ENCODE measurements at places on chromosomes 12 and 14.

- DNase-seq, result no peak
These were observed 357 bp downstream of the HOMEZ start for GRCh38 chr14:23285530-23286019.

GRCh38 chr12:71009430-71010142 is 89.0 kb upstream of the PTPRR start:
- DNase-seq, result no peak

GRCh38 chr14:101961011-101961721 is 3.2 kb upstream of the DYNC1H1 start:
- DNase-seq, result peak; percentile 88

- no peak for DNase-seq
These were observed 8.0 kb downstream of the ACOT6 start for GRCh38 chr14:73620268-73620667.

GRCh38 chr12:80829767-80830166 is 108.0 kb downstream of the LIN7A start:
- peak; percentile 34 for DNase-seq

- DNase-seq, result no peak
These were observed 67.0 kb downstream of the PRMT8 start for GRCh38 chr12:3557791-3558620.

GRCh38 chr12:108394196-108394595 is 55.1 kb upstream of the CMKLR1 start:
- peak; percentile 55 for DNase-seq

DNA sequence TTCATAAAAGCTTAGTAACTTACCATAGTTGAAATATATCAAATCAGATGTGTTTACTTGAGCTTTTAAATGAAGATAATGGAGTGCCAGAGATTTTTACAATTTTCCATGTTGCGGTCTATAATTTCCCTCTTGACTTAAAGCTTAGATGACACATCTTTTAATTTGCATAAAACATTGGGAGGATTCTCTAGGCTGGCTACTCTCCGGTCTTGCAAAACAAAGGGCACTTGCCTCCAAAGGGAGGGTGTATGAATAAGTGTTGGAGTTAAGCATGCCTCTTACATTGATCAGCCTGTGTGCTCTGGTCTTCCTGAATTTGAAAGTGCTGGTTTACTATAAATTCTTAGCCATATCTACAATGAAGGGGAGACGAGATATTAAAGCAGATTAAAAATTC is 336.4 kb upstream of the NAV3 start:
- DNase-seq, result no peak

DNA sequence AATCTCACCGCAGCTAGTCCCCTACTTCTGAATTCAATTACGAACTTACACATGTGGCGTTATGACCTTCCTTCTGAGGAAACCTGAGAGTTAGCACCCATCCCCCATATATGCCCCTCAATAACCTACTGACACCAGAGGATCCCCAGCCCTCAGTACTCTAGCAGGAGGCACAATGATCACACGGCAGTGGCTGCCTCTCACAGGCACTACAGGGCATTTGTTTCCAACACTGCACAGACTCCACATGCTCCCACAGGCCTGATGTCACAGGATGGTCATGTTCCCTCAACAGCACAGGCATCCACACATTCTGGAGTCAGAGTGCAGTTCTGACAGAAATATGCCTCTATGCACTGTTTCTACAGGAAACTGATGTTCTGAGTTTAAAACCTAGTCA is 17.4 kb downstream of the PPP1CC start:
- DNase-seq, result peak; percentile 29

- no peak for DNase-seq
These were observed 337.4 kb downstream of the NUAK1 start for GRCh38 chr12:105801351-105801750.

- peak; percentile 63 for DNase-seq
These were observed 972 bp downstream of the SAMD4A start for GRCh38 chr14:54567639-54568561.

DNA sequence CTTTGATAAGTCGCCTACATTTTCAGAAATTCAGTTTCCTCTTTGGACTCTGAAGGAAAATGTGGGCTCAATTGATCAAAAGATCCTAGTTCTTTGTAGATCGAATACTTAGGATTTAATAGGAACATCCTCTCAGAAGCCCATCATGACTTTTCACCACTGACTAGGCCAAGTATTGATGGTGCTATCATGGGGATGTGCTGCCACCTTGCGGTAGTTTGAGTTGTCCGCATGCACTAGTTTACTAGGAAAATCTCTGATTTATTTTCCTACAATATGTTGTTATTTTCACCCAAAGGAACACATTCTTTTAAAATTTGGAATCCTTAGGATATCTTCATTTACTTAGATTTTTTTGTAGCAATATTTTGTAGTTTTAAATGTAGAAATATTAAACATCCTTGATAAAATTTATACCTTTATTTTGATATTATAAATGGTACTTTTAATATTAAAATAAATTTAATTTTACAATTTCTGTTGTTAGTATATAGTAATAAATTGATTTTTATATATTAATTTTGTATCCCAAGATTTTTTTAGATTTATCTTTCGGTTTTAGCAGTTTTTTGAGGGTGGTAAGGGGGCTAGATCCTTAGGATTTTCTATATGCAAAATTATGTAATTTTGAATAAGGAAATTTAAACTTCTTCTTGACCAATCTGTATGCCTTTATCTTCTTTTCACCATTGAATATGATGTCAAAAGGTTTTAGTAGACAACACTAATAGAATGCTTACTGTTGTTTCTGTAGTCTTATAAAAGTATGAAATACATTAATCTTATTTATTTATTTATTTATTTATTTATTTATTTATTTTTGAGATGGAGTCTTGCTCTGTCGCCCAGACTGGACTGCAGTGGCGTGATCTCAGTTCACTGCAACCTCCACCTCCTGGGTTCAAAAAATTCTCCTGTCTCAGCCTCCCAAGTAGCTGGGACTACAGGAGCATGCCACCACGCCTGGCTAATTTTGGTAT is 52.9 kb upstream of the OR9K2 start:
- DNase-seq, result peak; percentile 89

- DNase-seq, result peak; percentile 12
These were observed 250.2 kb downstream of the DACT1 start for GRCh38 chr14:58887931-58888330.

GRCh38 chr12:63990828-63991547 is 146.5 kb downstream of the SRGAP1 start:
- no peak for DNase-seq

DNA sequence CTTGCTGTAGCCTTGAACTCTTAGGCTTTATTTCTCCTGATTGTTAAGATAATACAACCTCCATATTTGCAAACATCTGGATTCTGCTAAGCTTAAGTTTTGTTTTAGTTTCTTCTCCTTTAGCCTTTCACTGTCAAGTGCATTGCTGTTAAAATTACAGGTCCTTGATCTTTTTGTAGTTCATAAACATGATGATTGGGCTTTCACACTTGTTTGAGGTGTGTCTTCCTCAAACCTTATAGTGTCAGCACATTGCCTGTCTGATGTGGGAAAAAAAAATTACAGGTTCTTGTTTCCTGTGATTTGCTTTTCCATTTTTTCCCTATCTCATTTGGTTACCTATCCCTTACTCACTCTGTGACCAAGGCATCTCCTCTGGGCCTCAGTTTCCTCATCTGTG is 59.2 kb downstream of the BICDL1 start:
- DNase-seq, result no peak

GRCh38 chr12:52522346-52523011 is 2.3 kb upstream of the KRT5 start:
- DNase-seq, result peak; percentile 10

DNA sequence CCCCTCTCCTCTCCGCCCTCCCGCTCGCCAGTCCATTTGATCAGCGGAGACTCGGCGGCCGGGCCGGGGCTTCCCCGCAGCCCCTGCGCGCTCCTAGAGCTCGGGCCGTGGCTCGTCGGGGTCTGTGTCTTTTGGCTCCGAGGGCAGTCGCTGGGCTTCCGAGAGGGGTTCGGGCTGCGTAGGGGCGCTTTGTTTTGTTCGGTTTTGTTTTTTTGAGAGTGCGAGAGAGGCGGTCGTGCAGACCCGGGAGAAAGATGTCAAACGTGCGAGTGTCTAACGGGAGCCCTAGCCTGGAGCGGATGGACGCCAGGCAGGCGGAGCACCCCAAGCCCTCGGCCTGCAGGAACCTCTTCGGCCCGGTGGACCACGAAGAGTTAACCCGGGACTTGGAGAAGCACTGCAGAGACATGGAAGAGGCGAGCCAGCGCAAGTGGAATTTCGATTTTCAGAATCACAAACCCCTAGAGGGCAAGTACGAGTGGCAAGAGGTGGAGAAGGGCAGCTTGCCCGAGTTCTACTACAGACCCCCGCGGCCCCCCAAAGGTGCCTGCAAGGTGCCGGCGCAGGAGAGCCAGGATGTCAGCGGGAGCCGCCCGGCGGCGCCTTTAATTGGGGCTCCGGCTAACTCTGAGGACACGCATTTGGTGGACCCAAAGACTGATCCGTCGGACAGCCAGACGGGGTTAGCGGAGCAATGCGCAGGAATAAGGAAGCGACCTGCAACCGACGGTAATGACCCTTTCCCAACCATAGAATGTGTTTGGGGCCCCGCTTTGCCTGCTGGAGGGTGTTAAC is 615 bp downstream of the CDKN1B start:
- peak; percentile 35 for DNase-seq

DNA sequence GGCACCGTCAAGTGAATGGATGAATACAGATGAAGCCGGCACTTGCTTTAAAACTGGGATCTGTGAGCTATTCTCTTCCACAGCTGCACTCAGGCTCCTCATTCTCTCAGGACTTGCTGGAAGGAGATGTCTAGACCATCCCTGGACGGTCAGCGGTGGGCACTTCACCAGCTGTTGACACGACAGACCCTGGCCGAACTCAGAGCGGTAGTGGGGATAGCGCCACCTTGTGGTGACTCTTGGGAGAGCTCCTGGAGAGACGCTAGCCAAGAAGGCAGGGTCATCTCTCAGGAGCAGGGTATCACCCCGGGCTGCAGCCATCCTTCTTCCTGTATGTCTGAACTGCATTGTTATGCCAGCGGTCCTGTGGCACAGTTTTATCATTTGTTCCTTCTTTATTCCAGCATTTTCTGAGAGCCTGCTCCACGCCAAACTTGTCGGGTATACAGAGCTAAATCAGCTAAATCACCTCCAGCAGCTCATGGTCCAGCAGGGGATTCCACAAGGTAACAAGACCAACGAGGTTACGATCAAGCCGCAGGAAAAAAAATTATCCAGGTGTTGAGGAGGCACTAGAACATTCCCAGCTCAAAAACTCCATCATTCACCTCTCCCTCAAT is 10.0 kb downstream of the WNT1 start:
- peak; percentile 52 for DNase-seq

- no peak for DNase-seq
These were observed 326.6 kb upstream of the PRICKLE1 start for GRCh38 chr12:42916143-42916542.

DNA sequence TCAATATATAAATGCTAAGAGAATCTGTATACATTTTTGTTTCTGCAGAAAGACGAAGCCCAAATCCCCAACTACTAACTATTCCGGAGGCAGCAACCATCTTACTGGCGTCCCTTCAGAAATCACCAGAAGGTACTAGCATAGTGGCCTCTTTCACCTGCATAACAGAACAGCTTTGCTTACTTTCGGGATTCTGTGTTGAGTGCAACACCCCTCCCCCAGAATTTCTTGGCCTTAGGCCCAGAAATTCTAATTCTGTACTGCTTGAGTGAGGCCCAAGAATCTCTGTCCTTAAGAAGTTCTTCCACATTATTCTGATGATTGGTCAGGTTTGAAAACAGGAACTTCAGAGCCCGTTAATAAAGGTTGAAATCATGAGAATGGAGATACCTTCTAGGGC is 2.9 kb downstream of the SPX start:
- DNase-seq, result peak; percentile 75

DNA sequence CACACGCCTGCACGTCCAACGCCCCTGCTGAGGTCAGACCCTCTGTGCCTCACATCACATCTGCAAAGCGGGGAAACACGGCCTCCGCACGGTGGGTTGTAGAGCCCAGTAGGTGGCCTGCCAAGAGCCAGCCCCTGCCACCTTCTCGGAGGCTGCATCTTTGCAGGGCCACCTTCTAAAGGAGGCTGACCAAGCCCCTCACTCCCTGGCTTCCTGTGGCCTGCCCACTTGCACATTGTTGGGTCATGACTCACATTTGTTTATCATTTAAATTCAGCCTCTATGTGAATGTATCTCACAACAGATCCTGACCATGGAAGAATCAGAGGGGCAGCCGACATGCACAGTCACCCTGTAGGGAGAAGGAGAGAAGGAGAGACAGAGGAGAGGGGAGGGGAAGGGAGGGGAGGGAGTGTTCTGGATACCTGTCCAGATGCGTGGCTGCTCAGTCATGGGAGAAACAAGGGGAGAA is 319.5 kb upstream of the DIO3 start:
- peak; percentile 4 for DNase-seq

DNA sequence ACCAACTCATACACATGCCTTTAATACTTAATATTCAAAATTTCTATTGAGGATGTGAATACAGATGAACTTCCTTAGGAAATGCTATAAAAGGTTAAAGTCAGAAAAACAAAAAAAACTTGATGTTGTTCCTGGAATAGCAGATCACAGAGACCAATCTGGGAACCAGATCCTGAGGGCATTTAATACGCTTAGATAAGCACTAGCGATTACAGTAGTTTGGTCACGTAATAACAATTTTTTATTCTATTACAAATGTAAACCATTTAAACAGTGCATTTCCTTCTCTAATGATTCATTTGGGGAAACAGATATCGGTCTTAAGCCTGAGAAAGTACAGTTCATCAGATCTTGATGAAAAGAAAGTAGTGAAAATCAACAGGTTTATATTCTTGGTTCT is 30.8 kb upstream of the ABCC9 start:
- DNase-seq, result no peak

DNA sequence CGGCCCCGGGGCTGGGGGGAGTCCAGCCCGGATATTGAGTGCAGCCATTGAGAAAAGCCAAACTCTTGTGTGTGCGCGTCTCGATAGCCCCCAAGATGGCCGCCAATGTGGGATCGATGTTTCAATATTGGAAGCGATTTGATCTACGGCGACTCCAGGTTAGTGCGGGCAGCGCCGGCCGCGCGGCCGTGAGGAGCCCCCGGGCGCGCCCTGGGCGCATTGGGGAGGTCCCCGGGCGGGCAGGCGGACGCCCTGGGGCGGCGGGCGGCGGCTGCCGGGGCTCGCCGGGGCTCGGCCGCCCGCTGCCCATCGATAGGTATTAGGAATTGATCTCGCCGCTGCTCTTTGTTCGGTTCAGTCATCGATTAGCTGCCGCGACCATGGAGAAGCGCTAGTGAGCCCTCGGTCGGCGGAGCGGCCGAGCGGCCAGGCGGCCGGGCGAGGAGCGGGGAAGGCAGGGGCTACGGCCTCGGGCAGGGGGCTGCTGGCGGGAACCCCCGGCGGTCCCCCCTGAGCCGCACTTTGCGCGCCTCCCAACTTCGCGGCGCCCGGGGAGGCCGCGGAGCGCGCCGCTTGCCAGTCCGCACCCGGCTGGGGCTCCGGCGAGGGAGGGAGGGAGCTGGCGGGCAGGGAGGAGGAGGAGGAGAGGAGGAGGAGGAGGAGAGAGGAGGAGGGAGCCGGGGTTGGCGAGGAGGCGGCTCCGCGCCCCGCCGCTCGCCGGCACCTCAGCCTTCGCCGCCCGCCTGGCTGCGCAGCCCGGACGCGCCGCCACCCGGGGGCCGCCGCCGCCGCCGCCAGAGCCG is 113.9 kb upstream of the MYL2 start:
- DNase-seq, result no peak

All from choroid plexus epithelial cell (primary cell).